Activated CD4-positive, alpha-beta T cell treated with anti-CD3 and anti-CD28 coated beads, Interleukin-2, amount 50 U/mL, for 4 hours (primary cell): ENCODE measurements at places on chromosomes 11 and 22.

GRCh38 chr11:46105926-46106325, 15.3 kb downstream of the PHF21A start:
- DNase-seq = no peak

DNA sequence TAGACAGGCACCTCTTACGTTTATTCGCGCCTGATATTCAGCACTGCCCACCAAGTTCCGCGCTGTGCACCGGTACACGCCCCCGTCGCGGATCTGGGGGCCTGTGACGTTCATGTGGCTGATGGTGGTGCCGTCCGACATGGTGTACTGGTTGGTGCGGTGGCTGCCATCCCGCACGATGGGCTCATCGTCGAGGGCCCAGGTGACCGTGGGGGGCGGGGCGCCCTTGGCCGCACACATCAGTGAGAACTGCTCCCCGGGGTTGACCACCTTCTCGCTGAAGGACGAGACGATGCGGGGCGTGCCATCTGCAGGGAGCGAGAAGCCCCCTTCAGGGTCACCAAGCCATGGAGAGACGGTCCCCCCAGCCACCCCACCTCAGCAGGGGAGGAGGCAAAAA, 190.8 kb downstream of the CEP164 start:
- DNase-seq = no peak

DNA sequence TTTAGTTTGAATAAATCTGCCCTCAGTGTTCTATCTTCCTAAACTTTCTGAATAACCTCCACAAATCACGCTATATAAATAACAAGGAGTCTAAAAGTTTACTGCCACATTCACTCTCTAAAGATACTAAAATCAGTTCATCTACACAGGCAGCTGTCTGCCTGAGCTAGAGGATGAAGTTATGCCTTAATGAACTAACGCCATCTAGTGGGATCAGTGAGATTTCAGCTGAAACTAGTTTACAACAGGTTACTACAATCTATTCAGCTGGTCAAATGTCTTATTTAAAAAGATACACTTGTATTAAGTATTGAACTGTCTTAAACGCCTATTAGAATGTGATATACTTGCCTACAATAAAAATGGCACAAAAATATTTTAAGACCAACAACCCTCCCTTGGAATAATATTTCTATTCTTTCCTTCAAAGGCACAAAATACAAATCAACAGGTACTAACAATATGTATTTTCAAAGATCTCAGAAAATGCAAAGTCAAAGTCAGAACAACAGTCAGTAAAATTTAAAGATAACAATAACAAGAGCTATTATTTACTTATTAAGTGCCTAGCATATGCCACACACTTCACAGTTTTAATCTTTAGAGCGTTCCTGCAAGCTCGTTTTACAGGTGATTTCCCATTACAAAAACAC, 84.1 kb downstream of the LARGE2 start:
- no peak for DNase-seq

DNA sequence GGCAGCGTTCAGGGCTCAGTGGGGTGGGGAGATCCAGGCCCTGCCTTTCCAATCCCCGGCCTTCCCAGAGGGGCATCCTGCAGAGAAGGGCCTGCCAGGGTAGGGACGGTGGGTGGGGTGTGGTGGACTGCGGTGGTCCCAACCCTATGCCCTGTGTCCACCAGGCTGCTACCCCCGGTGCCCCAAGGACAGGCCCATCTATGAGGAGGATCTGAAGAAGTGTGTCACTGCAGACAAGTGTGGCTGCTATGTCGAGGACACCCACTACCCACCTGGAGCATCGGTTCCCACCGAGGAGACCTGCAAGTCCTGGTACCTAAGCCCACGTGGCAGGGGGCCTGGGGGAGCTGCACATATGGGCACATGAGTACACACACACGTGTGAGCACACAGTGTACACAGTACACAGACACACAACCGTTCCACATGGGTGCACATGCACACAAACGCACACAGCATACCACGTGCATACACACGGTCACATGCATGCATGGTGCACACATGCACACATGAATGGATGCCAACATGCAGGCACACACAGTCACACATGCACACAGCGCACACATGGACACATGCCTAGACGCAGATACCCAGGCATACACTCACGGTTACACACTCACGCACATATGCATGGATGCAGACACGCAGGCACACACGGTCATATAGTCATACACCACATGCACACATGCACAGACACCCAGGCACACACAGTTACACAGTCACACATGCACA, 16.1 kb downstream of the MUC2 start:
- DNase-seq = no peak

DNA sequence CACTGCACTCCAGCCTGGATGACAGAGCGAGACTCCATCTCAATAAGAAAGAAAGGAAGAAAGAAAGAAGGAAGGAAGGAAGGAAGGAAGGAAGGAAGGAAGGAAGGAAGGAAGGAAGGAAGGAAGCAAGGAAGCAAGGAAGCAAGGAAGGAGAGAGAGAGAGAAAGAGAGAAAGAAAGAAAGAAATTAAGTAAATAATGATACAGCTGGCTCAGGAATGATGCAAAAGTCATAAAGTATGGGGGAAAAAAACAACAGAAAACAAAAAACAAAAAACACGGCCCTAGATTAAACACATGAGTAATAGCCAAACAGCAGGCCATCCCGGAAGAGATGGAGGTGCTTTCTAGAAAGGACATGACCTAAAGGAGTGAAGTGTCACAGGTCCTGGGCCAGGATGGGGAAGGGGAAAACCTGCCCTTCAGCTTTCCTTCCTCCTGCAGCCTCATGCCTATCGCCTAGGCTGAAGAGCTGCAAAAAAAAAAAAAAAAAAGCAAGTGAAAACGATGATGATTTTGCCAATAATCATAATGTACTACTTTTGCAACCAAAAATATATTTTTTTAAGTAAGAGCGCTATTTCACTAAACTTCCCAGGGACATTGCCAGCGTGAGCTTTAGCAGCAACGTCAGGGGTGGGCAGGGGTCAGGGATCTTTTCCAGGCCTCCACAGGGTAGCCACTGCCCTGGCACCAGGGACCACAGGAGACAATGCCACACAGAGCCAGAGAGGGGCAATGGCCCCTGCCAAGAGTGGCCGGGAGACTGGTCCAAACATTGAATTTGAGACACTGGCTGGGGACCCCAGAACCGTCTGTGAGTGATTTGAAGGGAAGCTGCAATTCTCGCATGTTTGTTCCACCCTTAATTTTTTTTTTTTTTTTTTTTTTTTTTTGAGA, 28.2 kb upstream of the TMPRSS4 start:
- DNase-seq = no peak

- DNase-seq = no peak
Observed at GRCh38 chr22:34897126-34897525, 168.8 kb upstream of the ISX start.

DNA sequence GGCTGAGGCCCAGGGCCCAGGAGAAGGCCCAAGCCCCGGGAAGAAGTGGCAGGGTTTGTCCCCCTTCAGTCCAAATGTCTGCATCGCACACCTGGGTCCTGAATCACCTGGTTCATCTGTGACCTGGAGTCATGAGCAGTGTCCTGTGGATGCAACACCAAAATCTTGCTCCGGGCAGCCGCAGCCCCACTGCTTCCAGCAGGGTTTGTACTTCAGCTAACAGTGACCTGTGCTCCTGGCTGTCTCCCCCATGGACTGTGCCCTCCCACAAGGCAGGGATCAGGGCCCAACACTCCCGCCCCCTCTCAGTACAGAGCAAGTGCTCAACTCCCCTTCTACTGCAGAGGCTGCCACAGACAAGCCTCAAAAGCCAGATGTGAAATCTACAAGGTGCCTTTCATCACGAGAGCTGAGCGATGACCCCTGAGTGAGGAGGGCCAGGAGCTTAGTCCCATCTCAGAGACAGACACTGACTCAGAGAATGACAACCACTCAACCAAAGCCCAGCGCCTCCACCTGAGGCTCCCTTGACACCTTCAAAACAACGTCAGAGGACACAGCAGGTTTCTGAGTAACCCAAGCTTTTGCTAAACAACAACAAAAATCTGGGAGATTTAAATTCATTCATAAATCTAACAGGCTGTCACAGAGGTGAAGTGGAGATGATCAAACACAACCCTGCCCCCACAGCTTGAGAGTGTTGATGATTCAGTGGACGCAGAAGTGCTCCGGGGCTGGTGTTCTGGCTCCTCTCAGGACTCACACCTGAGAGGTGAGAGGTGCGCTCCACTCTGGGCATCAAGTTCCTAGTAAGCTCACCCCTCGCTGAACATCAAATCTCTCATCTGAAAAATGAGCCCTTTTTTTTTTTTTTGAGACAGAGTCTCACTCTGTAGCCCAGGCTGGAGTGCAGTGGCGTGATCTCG, 3.4 kb downstream of the KIAA0930 start:
- DNase-seq = no peak

DNA sequence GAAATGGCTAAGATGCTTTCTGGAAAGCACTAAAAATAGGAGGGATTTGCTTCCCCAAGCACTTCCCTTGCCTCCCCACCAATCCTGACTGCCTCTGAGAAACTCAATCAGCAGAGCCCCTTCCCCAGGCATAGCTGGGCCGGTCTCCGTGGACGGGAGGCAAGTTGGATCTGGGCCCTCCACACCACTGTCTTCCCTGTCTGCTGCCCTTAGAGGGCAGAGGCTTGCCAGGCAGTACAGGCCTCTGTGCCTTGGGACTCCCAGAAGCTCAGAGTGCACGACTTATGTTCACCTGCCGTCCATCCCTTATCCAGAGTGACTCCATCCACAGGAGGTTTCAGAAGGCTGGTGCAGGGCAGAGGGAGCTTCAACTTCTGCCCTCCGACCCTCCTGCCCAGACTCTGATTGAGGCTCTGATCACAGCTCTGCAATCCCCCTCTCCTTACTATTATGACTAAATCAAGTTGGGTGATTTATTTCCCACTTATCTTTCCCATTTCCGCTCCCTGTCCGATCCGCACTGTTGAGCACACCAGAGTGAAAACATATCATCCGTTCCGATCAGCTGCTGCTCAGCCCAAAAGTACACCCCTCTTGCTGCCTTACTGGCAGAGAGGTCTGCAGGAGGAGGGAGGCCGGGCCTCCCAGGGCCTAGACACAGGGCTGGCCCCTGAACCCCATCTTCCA, 71.8 kb downstream of the DSCAML1 start:
- DNase-seq = no peak

DNA sequence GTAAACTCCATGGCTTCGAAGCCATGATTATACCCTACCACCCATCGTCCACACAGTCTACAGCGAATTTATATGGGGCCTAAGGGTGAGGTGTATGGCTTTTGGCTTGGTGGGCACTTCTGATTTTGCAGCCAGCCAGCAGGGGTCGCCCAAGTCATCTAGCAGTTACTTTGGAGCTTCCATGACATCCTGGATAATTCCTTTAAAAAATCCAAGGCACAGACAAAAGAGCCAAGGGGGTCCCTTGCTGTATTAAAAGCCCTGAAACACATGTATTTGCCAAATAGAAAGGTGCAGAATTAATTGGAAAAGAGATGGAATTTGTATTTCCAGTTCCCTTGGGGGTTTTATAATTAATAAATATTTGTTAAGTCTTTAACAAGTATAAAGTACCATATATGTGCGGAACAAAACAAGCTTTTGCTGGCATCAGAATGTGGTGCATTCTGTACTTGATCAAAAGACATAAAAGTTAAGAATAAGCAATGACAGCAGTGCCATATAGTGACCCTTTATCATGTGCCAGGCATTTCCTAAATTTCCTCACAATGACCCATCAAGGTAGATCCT, 132.8 kb upstream of the PITPNB start:
- no peak for DNase-seq

DNA sequence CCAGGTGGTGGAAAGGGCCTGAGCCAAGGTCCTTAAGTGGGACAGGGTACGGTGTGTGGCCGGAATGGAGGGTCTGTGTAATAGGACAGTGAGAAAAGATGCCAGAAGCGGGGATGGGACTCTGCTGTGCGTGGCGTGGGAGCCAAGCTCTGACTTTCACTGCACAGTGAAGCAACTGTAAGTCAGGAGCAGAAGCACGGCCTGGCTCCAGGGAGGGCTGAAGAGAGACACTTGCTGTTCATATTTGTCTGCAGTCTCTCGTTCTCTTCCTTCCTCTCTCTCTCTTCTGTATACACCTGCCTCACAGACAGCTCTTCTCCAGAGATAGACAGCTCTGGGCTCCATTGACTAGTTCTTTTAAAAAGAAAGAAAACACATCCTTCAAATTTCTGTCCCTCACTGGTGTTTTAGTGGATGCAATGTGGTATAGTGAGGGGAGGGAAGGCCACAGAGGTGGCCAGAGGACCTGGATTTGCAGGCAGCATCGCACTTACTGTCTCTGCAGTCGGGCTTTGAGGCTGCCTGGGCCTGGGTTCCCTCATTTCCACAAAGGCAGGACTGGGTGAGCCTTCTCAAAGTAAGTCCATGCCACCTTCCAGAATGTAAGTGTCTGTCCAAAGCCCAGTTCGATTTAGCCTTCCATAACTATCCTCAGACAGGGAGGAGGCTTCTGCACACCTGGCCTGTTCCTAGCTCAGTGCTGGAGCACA, 2.1 kb downstream of the IL17RA start:
- DNase-seq = no peak

DNA sequence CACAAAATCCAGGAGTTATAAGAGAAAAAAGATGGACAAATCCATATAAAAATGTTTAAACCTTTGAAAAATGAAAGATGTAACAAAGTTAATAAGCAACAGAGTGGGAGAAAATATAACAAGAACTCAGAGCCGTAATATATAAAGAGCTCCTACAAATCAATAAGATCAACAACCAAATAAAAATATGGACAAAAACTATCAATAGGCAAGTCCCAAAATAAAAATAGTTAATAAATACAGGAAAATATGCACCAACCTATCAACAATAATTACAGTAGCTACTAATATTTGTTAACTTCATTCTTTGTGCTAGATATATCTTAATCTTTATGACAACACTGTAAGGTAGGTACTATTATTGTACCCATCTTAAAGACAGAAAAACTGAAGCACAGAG, 2.8 kb downstream of the CARD10 start:
- DNase-seq = no peak

GRCh38 chr11:110808248-110808647, 96.0 kb upstream of the ARHGAP20 start:
- DNase-seq = no peak

DNA sequence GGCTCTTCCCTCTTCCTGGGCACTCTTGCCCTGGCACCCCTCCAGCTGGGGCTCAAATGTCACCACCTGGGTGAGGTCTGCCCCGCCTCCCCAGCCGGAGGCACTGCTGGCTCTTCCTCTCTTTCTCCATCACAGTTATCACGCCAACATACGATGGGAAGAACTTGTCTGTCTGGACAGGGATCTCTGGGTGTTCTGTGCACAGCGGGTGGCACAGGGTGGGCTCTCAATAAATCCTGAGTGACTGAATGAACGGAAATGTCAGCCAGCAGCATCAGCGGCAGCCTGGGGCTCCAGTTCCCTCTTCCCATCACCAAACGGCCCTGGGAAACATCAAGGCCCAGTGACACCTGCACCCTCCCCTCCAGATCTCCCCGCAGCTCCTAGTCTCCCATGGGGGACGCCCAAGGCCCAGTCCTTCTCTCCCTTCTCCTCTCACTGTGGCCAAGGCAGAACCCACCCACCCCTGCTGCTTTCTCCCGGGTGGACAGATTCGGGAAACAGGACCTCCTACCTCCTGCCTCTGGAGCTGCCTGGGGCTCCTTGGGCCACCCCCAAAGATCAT, 440 bp upstream of the SLC25A45 start:
- DNase-seq = no peak

- no peak for DNase-seq
Observed at GRCh38 chr11:121552644-121553043, 99.9 kb upstream of the SORL1-AS1 start.
